Activated CD4-positive, CD25-positive, alpha-beta regulatory T cell treated with anti-CD3 and anti-CD28 coated beads, Interleukin-2, amount 50 U/mL, for 16 hours (primary cell): ENCODE measurements at places on chromosomes 13 and 19.
A peak's percentile ranks its signal among the peaks of the same experiment; 100 is the strongest.

DNA sequence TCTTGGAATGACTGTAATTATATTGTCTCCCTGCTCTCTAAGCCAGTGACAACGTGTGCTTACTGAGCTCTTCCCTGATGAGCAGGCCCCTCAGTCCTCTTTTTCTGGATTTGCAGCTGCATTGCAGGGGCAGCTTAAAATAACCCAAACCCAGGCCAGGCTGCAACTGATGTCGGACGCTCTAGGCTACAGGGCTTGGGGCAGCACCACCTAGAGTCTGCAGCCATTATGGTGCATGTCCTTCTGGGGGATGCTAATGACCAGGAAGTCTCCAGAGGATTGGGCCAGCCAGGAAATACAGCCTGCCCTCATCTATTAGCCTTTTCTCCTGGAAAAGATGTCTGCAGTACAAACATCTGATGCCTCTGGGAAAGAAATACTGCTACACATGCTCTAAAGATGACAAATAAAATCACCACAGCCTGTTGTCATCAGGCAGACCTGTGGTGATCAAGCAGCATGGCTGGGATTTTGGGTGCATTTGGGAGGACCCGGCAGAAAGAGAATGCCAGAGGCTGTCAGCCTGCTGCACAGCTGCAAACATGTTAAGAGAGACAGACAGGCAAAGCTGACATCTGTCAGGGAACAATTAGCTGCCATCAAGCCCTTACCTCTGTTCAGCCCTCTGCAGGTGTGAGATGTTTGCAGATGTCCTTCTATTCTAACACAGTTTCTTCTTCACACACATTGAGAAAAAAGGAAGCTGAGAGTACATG lies 51.8 kb downstream of the CCDC70 start:
- DNase-seq, result no peak

GRCh38 chr19:14786421-14786851 lies 8.1 kb upstream of the ADGRE2 start:
- DNase-seq, result no peak

- DNase-seq, result no peak
Observed at GRCh38 chr13:79549355-79550106, 68.6 kb downstream of the NDFIP2 start.

GRCh38 chr13:92187378-92187989 lies 789.1 kb downstream of the GPC5 start:
- DNase-seq, result no peak

DNA sequence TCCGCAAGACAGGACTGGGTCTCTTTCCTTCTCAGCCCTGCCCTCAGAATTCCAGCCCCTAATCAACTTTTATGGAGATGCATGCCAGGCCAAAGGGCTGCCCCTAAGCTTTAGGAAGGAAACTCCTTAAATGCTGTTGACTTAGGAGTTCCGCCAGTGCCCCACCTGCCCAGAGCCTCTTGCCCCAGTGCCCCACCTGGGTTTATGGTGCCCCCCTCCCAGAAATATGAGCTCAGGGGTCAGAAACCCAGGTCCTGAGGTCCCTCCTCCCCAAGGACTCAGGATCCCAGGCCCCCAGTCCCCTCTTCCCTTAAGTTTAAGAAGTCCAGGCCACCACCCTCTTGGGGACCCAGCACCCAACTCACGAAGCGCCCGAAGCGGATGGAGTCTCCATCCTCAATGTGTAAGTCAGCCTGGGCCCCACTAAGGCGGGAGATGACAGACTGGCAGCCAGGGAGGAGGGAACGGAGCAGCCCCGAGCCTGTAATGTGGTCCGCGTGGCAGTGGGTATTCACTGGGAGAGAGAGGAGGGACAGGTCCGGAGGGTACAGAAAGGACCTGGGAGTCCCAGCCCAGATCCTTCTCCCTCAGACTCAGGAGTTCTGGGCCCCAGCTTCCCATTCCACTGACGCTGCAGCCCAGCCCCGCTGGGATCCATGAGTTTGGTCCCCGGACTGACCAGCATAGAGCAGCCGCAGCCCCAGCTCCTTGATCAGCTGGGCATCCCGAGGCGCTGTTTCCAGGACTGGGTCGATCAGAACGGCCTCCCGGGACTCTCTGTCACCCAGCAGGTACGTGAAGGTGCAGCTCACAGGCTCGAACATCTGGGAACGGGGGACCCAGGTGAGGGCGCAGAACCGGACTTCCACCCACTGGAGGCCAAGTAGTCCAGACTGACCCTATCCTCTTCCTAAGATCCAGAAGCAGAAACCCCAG lies 897 bp downstream of the ETHE1 start:
- DNase-seq, result no peak

DNA sequence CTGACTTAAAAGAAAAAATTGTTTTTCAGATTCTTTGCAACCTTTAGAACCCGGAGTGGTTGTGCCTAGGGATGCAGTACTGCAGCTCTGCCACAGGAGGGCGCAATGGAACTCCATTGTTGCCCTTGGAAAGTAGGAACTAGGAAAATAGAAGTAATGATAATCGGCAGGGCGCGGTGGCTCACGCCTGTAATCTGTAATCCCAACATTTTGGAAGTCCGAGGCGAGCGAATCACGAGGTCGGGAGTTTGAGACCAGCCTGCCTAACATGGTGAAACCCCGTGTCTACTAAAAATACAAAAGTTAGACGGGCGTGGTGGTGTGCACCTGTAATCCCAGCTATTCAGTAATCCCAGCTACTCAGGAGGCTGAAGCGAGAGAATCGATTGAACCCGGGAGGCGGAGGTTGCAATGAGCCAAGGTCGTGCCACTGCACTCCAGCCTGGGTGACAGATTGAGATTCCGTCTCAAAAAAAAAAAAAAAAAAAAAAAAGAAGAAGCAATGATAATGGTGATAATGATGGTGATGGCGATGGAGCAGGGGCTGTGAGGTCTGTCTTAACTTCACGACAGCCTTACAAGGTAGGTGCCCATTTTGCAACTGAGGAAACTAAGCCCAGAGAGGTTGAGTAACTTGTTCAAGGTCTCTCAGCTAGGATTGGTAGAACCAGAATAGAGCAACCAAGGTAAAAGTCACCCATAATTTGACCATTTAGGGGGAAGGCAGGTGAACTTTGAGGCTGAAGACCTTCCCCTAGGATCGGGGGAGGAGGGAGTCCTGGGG lies 5.5 kb upstream of the ADAMTS10 start:
- DNase-seq, result peak; percentile 11
